ENCODE measurements at places on chromosomes 5 and 9. TPM values are rescaled to one million over a fixed set of nuclear protein-coding genes. Genes with fewer than 3 reads are reported as not detected.

Gene MAMDC2
- 0.40 TPM for total RNA-seq

Gene ANKS6
- total RNA-seq, result 24.8 TPM

Gene ZBTB34
- total RNA-seq, result 3.8 TPM

Gene PIP5K1B
- not detected for total RNA-seq

Gene GGTA1
- total RNA-seq, result 0.06 TPM

Gene ANKRD33B
- total RNA-seq, result 12.6 TPM

Gene KCNMB1
- not detected for total RNA-seq

Gene BAAT
- total RNA-seq, result 0.43 TPM

Gene SPATA31A3
- not detected for total RNA-seq

Gene PCDHA13
- total RNA-seq, result 0.06 TPM

Gene PTGES
- total RNA-seq, result 136 TPM

Gene PCDHAC2
- 3.5 TPM for total RNA-seq

Gene TSSK1B
- not detected for total RNA-seq

Gene OR1Q1
- not detected for total RNA-seq

Gene CDX1
- total RNA-seq, result not detected

Gene GADD45G
- 0.42 TPM for total RNA-seq

Gene RAB24
- total RNA-seq, result 27.0 TPM

Gene C9orf152
- 0.05 TPM for total RNA-seq

Gene CCNH
- total RNA-seq, result 46.9 TPM

Gene SURF1
- 41.8 TPM for total RNA-seq

Gene RORB
- not detected for total RNA-seq

Gene KCNV2
- total RNA-seq, result not detected

Gene GKAP1
- total RNA-seq, result 5.4 TPM

Gene NFIL3
- 12.5 TPM for total RNA-seq

Gene SLC25A48
- total RNA-seq, result 0.15 TPM

Gene PAXX
- 42.1 TPM for total RNA-seq

Gene PCDHB12
- total RNA-seq, result not detected

Gene ARID3C
- total RNA-seq, result not detected

Gene SPZ1
- total RNA-seq, result not detected

Gene OBP2B
- not detected for total RNA-seq

Gene NR5A1
- not detected for total RNA-seq

Gene MYO10
- 64.3 TPM for total RNA-seq

Gene NSMF
- total RNA-seq, result 45.5 TPM

Gene KCTD16
- total RNA-seq, result 0.08 TPM

Gene PCDHA5
- 0.68 TPM for total RNA-seq

Gene PCDHA1
- total RNA-seq, result 0.20 TPM

Gene CBY3
- total RNA-seq, result not detected

Gene BNC2
- total RNA-seq, result 4.2 TPM

Gene DIAPH1
- total RNA-seq, result 103 TPM
